GM12892 (cell line): ENCODE measurements at places on chromosomes 4 and X.

DNA sequence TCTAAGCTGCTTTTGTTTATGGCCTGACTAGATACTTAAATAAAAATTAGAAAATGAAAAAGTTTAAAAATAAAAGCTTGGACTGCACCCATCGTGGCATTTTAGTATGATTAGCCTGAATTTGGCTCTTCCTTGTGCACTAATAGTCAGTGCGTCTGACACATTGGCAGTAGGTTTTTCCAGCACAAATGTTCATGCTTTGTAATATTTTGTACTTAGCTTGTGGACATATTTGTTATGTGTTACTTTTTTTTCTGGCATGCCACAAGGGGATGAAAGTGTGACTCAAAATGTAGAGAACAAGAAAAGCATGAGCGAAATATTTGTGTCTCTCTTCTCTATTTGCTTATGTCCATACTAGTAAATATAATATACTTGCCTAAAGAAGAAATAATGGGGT lies 359.3 kb downstream of the ADGRL3 start:
- DNase-seq = no peak

GRCh38 chr4:65336465-65336864 lies 333.8 kb downstream of the EPHA5 start:
- no peak for DNase-seq

DNA sequence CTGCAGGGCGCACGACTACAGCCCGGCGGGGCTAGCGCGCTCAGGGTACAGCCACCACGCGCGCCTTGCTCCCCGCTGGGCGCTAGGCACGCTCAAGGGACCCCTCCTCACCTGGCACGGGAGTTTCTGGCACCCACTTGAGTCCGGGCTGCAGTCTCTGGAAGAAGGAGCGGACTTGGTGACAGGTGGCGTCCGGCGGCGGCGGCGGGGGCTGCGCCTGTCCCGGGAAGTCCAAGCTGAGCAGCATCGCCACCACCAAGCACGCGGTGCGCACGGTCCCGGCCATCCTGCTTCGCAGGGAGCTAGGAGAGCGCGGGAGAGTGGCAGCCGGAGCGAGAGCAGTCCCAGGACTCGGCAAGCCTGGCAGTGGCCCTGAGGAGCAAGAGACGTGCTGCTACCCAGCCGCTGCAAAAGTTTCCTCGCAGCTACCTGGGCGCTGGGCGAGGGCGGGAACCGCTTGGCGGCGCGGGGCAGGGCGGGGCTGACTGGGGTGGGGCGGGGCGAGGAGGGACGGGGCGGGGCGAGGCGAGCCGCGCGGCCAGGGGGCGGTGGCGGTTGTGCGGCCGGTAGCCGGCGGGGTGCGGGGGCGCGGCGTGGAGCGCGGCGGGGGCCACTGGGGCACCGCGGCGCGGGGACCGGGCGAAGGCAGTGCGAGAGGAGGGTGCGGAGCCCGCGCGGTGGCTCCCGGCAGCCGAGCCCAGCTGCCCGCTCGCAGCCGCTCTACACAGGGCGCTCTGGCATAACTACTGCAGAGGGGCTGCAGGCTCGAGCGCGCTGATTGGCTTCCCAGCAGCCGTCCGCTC lies at the start of gene GPC3:
Gene GPC3, minus strand, starts transcription at position 431 of the 803 bp plus-strand sequence.
- no peak for DNase-seq

DNA sequence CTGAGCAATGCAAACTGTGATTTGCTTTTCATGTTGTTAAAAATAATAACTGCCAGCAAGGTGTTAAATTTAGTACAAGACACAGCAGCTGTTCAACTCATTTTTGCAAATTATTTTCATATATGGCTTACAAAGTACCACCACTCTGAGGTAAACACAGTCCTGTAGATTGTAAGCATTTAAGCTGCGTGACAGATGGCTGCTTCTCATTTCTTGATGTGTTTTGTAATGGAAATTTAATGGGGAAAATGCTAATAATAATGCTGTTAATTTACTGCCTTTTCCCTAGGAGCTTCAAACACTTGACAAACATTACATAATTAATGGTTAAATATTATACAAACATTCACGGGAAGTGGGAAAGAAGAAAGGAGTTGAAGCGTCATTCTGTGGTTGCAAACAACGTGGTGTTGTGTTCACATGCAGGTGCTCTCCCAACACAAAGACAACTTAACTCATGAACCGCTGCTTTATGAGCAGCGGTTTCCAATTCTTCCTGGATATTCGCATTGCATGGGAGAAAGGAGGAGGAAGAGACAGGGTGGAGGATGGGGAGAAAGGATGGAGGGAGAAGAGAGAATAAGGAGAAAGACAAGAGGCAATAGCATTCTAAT lies 236.8 kb upstream of the VCX start:
- no peak for DNase-seq

- DNase-seq = no peak
These were observed 13.6 kb downstream of the RNF212 start for GRCh38 chr4:1099684-1100335.

DNA sequence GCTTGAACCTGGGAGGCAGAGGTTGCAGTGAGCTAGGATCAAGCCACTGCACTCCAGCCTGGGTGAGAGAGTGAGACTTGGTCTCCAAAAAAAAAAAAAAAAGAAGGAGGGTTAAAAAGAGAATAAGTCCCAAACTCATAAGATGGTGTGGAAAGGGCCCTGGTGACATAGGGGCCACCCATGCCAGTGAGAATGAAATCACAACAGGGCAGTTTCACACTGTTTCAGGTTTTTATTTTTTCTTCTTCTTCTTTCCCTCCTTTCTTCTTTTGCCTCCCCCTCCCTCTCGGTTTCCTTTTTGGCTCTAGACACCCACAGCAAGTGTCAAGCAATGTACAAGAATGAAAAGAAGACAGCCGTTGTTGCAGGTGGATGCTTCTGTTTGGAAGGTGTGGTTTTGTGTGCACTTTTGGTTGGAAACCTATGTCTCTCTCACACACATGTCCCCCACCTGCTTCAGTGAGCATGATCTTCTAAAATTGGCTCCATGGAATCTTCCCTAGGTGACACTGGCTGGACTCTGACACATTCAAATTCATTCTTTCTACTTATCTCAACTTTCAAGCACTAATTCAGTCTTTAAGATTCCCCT lies 14.4 kb upstream of the TLR8 start:
- DNase-seq = no peak

DNA sequence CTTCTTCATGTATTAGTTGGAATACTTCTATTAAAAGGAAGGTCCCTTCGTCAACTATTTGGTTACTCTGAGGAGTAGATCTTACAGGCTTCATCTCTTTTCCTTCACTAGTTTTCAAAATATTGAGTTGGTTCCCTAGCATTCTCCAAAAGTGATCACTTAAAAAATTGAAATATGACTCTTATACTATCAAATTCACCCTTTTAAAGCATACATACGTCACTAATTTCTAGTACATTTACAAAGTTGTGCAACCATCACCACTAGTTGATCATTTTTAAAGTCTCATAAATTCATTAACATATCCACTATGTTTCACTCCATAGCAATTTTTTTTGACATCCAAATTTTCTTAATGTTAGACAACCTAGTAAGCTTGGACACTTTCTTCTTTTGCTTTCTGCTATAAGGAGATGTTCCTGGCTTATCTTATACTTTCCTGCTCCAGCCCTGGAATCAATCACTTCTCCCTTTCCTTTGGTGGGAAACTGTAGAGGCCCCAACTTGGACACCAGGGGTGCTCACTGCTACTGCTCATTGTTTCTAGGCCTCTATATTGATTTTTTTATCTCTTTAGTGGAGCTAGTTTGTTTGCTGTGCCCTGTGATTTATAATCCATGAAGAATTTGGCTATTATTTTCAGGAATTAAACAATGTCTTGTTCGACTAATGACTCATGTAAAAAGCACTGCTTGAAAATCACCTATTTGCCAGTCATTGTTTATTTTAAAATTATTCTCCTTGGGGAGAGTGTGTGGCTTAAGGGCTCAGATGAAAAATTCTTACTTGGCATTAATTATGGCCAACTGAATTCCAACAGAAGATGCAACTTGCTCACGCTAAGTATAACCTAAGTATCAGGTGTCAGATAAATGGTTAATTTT lies 4.0 kb upstream of the ZFX start:
- no peak for DNase-seq

DNA sequence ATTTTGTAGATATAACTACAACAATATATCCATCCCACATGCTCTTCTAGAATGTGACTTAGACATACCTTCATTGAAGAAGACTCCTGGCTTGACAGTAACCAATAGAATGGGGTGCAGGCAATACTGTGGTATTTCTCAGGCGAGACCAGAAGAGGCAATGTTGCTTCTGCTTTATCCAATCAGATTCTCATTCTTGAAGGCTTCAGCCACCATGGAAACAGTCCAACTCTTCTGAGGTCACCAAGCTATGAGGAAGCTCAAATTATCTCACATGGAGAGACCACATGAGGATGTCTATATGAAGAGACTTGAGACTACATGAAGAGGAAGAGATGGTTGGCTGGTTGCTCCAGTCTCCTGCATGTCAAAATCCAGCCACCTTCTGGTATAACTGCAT lies 469.9 kb downstream of the PCDH10 start:
- no peak for DNase-seq

DNA sequence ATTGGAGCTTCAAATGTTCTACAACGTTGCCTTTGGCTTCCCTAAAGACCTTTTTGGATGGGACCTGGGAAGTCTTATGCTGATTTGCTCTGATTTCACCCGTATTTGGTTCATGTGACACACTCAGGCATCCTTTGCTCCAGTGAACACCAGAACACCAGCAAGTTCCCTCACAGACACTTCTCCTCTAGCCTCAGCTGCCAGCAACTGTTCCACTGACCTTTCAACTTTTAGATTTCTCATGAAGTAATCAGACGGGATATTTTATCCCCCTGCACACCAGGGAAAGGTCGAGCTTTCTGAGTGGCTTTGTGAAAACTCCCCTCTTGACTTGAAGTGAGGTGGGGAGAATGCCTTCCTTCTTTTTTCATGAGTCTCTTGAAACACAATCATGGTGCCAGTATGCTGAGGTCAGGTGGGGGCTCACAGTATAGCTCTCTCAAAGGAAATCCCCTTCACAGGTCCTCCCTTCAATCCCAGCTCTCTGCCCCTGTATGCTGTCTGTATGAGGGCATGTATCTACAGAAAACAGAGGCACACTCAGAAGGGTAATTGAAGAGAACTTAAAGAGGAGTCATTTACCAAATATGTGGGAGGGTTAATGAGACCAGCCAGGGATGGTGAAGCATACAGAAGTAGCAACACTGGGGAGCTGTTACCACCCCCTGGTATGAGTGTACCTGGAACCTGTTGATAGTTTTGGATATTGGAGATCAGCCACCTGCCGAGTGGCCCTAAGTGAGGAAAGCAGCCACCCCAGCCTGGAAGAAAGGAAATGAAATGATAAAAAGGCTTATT lies 62.7 kb downstream of the FGFBP1 start:
- no peak for DNase-seq

GRCh38 chr4:6044805-6045204 lies 26.6 kb upstream of the C4orf50 start:
- DNase-seq = no peak

DNA sequence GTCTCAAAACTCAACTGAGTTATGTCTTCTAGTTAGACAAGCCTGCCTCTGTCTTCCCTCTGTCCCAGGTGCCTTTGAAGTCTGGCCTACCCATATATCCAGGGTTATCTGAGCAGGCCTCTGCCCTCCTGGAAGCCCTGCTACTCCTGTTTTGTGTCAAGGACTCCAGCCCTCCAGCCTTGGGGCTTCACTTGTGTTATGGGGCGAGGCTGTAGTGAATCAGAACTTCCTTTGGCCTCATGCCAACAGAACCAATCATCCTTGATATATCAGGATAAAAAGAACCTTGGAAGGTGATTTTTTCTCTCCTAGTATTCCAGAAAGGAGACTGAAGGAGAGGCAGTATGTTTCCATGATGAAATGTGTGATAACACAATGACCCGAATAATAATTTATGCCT lies 8.9 kb upstream of the ADGRG4 start:
- DNase-seq = no peak

DNA sequence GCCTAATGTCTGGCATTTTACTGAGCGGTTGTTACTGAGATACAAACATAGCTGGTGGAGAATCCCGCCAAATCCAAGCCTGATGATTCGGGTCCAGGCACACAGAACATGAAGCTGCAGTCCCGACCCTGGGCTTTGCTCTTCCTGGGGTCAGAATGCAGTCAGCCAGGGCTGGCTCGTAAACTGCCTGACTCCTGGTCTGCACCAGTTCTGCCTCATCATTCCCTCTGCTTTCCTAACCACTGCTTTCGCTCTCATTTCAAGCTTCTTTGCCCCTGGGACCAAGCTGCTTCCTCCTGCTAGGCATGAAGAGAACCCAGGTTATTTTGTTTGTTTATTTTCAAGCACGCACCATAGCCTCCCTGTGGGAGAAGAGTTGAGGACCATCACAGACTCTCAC lies 39.3 kb downstream of the GATB start:
- no peak for DNase-seq

DNA sequence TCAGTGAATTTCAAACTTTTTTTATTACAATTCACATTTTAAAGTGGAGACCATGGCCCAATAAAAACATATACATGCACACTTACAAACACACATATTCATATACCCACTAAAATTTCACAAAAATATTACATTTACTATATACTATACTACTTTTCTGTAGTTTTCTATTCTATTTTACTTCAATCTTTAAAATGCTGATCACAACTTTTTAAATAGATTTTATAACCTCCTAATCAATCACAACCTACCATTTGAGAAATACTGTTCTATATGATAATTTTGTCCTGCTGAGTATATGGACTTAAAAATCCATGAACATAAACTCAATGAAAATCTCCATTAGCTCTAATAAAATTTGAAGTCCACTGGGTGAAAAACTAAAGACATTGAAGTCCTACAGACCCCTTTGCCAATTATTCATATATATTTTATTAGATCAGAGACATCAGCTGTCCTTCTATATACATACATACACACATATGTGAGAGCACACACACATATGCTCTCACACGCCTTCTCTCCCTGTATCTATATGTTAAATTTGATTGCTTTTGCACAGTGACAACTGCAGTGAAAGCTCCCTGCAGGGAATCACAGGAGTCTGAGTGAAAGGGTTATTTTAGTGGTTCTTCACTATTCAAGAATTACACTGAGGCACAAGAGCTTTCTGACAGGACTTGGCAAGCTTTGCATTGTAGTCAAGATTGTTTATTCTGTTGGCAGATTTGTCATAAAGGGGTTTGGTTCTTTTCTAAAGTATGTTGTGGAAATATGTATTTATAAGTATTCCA lies 46.7 kb upstream of the PRDM8 start:
- no peak for DNase-seq

GRCh38 chrX:3526071-3526470 lies 179.6 kb upstream of the MXRA5 start:
- DNase-seq = no peak

DNA sequence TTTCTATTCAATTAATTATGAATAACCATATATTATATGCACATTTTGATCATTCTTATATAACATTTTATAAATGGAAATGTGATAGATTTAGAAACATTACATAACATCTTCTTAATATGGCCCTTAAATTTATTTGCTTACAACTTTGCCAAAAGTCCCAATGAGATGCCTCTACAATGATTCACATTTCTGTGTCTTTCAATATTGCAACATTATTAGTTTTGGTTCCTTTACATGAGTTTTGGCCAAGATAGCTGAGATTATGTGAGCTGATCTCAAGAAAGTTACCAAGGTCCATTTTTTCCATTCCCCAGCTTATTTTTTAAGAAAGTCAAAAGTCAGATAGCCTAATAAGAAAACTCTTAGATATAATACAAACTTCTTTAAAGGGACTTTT lies 361.2 kb downstream of the PCDH7 start:
- no peak for DNase-seq

- DNase-seq = no peak
These were observed 31.6 kb downstream of the PTTG2 start for GRCh38 chr4:37991623-37992410.
